ENCODE measurements at places on chromosomes 16 and 17.

DNA sequence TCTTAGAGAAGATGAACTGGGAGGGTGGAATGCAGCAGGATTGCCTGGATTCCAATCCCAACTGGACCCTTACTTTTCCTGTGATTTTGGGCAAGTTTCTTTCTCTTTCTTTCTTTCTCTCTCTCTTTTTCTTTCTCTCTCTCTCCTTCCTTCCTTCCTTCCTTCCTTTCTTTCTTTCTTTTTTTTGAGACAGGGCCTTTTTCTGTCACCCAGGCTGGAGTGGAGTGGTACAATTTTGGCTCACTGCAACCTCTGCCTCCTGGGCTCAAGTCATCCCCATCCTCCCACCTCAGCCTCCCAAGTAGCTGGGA, 20.5 kb downstream of the CDH1 start:
- DNase-seq: no peak

GRCh38 chr16:48373258-48374029, 11.8 kb downstream of the SIAH1 start:
- no peak for DNase-seq

DNA sequence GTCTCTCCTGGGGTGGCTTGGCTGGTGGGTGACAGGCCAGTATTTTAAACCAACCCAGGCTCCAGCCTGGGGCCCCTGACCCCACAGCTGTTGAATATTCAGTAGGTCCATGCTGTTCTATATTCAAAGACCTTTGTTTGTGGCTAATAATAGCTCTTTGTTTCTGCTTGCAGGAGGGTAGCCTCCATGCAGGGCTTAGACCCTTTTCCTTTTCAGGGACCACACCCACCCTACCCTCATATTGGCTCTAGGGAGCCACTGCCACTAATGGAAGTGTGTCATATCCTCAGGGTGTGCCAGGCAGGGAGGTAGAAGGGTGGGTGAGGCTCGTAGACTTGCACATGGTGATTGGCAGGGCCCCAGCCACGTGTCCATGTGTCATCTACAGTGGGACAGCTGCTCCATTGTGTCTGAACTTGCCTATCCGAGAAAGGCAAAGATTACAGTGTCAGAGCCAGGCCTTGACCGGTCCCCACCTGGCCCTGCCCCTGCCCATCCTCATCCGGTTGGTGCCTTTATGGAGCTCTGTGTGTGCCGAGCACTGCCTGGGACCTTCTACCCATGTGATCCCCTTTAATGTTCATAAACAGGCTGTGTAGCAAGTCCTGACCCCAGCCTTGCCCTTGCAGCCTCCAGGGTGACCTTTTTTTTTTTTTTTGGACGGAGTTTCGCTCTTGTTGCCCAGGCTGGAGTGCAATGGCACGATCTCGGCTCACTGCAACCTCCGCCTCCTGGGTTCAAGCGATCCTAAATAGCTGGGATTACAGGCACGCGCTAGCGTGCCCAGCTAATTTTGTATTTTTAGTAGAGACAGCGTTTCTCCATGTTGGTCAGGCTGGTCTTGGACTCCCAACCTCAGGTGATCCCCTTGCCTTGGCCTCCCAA, 22.1 kb downstream of the TMC7 start:
- DNase-seq: no peak

- DNase-seq: no peak
Observed at GRCh38 chr17:44352828-44353671, 7.9 kb downstream of the GRN start.

- no peak for DNase-seq
Observed at GRCh38 chr17:75039238-75039637, 7.5 kb downstream of the ATP5PD start.

- no peak for DNase-seq
Observed at GRCh38 chr17:80284631-80285030, 24.0 kb downstream of the RNF213 start.

GRCh38 chr17:60610473-60610872, 10.5 kb downstream of the PPM1D start:
- no peak for DNase-seq

DNA sequence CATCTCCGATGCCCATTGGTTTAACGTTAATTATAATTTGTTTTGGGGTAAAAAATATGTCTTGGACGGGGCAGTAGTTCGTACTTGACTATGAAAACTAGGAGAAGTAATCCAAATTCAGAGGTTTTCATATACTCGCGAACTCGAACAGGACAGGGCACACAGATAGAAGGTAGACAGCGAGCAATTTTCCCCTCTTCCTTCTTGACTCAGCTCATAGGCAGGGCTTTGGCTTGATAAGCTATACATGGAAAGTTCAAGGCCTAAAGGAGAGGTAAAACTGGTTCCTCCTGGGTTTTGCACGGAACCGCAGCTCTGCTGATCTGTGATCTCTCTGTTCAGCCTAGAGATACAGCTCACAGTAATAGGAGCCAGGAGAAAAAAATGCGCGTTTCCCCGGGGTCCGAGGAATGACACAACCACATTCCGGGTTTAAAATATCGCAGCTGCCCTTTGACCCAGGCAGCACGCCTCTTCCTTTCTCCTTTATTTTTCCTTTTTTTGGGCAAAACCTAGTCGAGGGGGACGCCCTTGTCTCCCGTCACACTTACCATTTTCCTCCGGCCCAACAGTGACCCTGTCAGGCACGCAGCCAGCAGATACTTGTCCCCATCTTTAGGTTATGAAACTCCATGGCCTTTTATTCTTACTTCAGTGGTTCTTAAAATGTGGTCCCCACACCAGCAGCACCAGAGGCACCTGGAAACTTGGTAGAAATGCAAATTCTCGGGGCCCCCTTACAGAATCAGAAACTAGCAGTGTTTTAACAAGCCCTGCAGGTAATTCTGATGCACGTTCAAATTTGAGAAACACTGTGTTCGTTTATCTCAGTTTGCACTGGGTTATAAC, 1.7 kb upstream of the LASP1 start:
- peak; percentile 74 for DNase-seq

DNA sequence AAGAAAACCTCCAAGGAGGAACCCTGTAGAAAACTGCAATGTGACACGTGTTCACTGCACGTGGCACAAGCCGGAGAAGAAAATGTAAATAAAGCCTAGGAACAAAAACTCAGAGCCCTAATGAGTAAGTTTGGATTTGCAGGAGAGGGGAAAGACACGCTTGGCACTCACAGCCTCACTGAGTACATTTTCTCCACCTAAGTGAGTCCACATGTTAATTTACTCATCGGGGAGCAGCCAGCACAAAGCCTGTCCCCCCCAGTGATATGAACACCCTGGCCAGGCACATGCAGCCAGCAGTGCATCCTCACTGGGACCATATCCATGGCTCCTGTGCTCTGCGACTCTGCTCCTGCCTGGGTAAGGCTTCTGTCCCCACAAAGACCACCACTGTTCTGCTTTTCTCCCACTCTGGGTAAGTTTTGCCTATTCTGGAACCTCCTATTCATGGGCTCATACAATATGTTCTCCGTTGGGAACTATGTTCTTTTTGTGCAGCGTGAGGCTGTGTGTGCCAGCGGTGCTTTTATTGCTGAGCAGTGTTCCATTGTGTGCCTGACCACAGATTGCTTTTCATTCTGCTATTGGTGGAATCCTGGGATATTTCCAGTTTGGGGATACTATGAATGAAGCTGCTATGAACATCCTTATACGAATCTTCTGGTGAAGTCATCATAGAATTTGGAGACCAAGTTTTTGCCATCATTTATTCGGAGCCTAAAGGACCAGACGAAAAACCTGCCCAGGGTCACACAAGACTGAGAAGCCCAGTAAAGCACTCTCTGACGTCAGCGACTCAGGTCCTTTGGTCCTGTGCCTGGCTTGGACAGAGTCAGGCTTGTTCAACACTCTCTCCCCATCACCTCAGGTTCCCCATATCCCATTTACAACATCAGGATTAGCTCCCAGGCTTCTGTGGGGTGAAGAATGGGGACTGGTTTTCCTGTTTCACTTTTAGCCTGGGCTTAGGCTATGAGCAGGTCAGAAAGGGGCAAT, 53.3 kb downstream of the RNF112 start:
- peak; percentile 30 for DNase-seq

- no peak for DNase-seq
Observed at GRCh38 chr17:18041776-18042175, 2.6 kb downstream of the GID4 start.

DNA sequence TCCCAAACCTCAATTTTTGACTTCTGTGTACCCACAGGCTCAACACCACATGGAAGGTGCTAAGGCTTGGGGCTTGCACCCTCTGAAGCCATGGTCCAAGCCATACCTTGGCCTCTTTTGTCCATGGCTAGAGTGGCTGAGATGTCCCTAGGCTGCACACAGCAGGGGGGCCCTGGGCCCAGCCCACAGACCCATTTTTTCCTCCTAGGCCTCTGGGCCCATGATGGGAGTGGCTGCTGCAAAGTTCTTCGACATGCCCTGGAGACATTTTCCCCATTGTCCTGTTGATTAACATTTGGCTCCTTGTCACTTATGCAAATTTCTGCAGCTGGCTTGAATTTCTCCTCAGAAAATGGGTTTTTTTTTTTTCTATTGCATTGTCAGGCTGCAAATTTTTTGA, 47.0 kb downstream of the TBC1D26 start:
- DNase-seq: no peak
